ENCODE measurements at places on chromosomes 5 and 9.

DNA sequence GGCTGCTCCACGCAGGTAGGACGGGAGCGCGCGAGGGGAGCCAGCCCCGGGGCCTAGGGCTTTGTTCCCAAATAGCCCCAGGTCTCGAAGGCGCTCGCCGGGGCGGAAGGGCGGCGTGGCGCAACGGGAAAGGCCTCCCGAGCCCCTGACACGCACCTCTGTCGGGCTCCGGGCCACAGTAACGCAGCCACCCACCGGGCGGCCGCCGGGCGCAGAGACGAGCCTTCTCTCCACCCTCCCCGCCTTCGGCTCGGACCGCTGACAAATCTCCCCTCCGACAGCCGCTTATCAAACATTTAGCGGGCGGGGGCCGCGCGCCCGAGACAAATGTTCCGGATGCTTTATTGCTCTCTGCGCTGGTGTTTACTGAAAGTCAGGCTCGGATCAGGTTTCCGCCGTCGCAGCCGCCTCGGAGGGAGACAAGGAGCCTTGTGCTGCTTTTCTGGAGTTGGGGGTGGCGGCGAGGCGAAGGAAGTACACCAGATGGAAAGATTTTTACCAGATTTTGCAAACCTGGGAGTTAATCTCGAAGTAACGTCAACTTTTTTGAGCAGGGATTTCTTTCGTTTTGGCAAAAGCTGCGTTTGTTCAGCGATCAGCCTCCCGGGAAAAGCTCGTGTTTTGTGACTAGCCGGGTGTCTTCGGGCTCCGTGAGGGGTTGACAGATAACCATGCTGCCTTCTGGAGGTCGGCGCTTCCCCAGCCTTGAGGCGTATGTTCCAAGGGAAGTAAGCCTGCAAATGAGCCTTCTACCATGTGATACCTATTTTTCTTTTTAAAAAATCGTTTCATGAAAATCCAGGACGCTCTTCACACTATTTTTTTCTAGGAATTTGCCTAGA is 950 bp downstream of the RGMB start:
- DNase-seq: peak; percentile 88

DNA sequence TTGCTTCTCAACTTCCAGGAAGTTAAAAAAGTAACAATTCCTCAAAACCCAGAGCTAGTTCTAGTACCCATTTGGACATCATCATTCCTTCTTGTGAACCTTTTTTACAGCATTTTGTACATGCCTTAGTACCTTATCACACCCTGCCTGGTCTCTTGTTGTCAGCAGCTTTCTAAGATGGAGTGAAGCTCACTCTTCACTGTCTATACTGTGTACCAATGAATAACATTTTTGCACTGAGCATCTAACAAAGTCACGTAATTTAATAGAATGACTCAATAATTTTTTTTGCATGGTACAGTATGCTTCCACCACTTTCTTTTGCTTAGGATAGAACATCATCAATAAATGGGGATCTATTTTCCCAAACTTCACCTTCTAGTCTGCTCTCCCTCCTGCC is 29.8 kb downstream of the ALDH1A1 start:
- no peak for DNase-seq

- no peak for DNase-seq
Measured at GRCh38 chr5:88772047-88772446, 110.9 kb downstream of the MEF2C start.

DNA sequence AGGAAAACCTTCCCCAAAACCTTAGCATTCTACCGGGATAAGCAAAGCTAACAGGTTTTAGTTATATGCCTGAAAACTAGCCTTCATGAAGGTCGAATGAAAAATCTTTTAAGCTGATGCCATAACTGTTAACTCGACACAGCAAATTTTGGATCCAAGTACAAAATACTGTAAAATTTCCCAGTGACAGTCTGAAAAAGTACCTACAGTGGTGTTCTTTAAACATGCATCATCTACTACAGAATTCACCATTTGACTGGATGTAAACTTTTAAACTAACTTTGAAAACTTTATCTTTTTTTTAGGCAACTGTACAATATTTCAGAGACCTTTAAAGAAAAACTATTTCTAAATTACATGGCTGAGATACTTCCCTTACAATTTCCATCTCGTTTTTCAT is 791 bp downstream of the RAPGEF6 start:
- DNase-seq: no peak

DNA sequence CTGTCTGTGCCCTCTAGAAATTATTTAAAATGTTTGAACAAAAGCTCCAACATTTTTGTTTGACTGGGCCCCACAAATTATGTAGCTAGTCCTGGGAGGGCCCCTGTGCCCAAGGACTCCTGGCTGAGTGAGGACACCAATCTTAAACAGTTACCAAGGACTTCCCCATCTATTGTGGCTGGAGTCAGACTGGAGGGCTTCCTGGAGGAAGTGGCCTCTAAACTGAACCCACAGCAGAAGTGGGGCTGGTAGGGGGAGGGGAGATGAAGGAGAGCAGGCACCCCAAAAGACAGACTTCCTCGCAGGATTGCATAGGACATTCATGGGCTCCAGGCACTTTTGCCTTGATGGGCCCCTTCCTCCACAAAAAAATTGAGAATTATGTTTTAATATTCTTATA is 8.1 kb downstream of the ADAMTS13 start:
- no peak for DNase-seq

All from myocyte (in vitro differentiated cells).